Germinal center (tissue), 1 donor: ENCODE measurements at places on chromosomes 3 and 15.
A peak's percentile ranks its signal among the peaks of the same experiment; 100 is the strongest.

DNA sequence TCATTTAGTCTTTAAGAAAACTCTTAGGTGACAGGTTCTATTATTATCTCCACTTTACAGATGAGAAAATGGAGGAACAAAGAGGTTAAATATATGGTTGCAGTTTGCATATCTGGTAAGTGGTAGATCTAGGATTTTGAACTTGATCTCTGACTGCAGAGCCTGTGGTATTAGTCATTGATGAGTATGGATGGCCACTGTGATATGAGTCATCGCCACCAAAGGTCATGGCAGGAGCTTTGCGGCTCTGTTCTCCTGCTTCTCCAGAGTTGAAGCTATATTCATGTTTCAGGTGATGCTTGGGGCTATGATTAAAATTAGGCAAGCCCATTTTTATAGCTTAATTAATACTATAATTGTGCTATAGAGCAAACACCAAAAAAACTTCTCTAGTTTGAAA is 306.2 kb upstream of the DPPA4 start:
- no peak for DNase-seq

DNA sequence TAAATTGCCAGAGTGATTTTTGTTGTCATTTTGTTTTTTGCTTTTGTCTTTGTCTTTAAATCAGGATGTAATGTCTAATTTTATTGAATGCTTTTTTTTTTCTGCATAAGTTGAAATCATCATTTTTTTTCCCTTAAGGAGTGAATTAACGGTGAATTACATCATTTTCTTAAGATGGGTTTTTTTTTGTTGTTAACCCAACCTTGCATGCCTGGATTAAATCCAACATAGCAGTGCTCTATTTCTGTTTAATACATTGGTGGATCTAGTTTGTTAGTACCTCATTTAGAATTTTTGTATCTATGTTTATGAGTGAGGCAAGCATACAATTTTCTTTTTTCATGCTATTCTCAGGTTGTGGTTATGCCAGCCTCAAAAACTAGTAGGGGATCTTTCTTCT is 186.4 kb upstream of the TMC3 start:
- no peak for DNase-seq

DNA sequence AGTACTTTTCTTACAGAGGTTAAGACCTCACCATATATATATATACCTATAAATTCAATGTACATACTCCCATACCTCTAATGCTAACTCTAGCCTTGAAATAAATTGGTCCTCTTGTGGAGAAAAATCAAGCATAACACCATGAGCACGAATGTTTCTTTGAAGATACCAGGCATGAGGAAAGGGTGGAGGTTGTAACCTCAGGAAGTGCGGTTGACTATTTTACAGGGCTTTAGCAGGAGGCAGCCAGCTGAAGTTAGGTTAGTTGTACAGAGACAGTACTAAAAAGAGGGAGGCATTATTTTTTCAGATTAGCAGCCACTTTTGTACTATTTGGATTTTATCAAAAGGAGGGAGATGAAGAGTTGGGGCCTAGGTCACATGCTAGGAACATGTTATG is 767.0 kb downstream of the OTOL1 start:
- no peak for DNase-seq

GRCh38 chr15:70566047-70566835 is 197.1 kb downstream of the UACA start:
- DNase-seq = no peak

- DNase-seq = no peak
Observed at GRCh38 chr3:18489939-18490338, 64.8 kb upstream of the SATB1 start.

- DNase-seq = no peak
Observed at GRCh38 chr3:169085827-169086226, 577.7 kb downstream of the MECOM start.

- DNase-seq = no peak
Observed at GRCh38 chr3:149604125-149604875, 53.5 kb downstream of the WWTR1 start.

DNA sequence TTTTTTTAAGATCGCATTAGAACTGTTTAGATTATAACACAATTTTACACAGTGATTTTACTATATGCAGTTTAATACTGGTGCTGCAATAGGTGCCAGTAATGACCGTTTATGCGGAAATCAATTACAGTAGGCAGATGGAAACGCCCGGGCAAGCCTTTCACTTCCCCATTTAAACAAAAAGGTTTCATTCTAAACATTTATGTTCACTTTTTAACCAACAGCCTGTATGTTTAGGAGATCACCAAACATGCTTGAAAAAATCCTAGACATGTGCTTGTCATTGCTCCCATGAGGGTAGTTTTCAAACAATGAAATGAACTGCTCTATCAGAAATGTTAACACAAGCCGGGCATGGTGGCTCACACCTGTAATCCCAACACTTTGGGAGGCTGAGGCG is 2.7 kb downstream of the BNIP2 start:
- peak; percentile 69 for DNase-seq

DNA sequence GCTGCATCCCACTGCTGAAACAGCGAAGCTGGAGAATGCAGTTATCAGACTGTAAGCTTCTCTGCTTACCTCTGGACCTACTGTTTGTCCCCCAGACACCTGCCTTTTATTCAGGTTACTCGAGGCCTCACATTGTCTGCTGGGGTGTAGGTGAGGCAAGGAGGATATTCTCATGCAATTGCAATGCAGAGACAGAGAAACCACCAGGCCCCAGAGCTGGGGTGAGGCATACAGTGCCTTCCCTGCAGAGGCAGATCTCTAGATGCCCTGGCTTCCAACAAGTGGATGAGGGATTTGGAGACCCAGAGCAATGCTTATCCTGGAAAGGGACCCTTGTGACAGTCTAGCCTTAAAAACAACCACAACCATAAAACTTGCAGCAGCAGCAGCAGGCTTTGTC is 263.4 kb upstream of the ST8SIA2 start:
- DNase-seq = no peak

GRCh38 chr3:77380136-77380535 is 340.2 kb downstream of the ROBO2 start:
- DNase-seq = no peak
